ENCODE measurements at places on chromosomes 1 and 21.
A peak's percentile ranks its signal among the peaks of the same experiment; 100 is the strongest.

DNA sequence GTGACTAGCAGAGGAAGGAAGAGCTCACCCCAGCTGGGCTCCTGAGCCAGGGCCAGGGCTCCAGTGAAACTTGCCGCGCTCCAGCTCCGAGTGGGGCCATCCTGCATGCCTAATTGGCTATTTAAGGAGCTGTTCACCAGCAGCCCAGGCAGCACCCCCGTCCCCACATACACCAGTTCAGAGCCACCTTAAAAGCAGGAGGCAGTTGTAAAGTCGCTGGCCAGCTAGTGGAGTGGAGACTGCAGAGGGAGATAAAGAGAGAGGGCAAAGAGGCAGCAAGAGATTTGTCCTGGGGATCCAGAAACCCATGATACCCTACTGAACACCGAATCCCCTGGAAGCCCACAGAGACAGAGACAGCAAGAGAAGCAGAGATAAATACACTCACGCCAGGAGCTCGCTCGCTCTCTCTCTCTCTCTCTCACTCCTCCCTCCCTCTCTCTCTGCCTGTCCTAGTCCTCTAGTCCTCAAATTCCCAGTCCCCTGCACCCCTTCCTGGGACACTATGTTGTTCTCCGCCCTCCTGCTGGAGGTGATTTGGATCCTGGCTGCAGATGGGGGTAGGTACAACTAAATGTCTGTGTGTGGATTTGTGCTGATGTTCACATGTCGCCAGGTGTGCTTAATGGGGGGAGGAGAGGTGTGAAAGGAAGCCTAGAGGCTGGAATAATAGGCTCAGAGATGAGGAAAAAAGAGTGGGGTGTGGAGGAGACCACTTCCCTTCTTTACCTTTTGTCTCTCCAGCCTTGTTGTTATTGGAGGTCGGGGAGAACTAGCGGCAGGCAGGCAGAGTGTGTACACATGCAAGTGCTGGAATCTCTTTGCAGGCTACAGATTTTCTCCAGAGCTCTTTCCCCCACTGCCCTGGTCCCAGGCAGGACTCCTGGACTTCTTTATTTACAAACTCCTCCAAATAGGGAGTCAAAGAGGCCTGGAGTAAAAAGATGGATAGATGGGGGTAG is at the start of gene CA14:
Gene CA14 (plus strand): TSS at position 151 of the 962 bp plus-strand sequence. CDS start 355 bp downstream, at position 506.
- no peak for DNase-seq

GRCh38 chr1:228378873-228379460 is 27.7 kb downstream of the TRIM11 start:
- peak; percentile 18 for DNase-seq

- peak; percentile 78 for DNase-seq
These were observed 118.4 kb upstream of the L1TD1 start for GRCh38 chr1:62076286-62076685.

DNA sequence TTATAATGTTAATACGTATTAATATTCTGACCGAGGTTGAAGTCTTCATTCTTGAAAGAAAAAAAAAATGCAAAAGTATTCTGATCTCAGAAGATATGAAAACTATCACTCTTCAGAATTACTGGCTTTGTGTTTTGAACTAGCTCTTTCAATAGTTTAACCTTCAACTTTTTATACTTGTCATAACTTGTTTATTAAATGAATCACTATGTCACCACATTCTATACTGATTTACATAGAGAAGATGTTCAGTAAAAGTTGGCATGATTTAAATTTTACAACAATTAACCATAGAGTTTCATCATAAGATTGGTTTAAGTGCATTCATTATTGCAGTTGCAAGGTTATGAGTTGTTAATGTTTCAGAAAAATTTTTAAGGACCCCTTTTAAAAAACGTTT is 57.3 kb downstream of the HS2ST1 start:
- no peak for DNase-seq

GRCh38 chr1:21921100-21921875 is 15.8 kb downstream of the HSPG2 start:
- no peak for DNase-seq

DNA sequence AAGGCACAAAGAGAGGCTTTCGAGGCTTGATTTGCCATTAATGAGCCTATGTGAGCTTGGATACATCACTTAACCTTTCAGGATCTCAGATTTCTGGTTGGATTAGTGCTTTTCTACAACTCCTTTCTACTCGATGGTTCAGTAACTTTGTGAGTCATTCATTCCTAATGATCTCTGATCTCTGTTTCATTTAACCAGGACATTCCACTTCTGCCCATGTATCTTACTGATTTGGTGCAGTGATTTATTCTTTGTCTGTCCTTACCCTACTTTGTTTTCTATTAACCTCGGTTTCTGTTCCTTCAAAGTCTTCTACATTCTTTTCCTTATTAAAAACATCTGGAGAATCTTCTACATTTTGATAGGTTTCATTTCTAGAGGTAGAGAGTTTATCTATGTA is 94.6 kb upstream of the ZBTB18 start:
- DNase-seq = peak; percentile 43

DNA sequence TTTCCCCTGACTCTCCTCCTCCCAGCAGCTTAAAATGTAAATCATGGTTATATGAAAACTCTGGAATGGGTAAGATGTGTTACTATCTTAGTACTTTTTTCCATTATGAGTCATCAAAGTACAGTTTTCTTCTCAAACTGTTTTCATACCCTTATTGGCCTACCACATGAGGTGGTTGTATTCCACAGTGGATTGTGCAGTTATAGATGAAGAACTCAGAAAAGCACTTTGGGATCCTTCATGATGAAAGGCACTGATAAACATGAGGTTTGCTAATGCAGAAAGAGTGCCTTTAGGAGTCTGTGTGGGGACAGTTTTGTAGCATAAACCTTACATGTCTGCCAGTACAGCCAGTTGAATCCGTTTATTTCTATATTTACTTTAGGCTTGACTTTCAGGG is 32.0 kb upstream of the MYOCOS start:
- peak; percentile 40 for DNase-seq

- peak; percentile 14 for DNase-seq
These were observed 12.0 kb upstream of the ETV3L start for GRCh38 chr1:157111396-157112165.

GRCh38 chr1:51915951-51916350 is 37.4 kb upstream of the NRDC start:
- no peak for DNase-seq

DNA sequence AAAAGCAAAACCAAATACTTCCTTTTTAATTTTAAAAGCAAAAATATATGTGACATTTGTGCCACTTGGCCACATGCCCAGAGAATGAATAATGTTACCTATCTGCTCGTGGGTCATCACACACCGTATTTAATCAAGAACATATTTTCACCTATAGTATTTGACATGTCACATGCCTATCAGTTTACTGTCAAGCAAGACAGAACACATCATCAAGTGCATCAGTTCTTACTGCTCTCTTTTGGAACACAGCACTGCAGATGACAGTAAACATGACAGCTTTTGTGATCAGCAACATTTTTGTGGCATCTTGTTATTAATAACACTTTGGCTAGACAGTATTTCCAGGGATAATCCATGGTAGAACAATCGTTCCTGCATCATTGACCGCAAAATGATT is 134.4 kb downstream of the LRRC7 start:
- DNase-seq = no peak

GRCh38 chr1:26349188-26349876 is 4.6 kb downstream of the CRYBG2 start:
- DNase-seq = peak; percentile 46

GRCh38 chr1:55823541-55824250 is 608.5 kb upstream of the USP24 start:
- DNase-seq = peak; percentile 76

DNA sequence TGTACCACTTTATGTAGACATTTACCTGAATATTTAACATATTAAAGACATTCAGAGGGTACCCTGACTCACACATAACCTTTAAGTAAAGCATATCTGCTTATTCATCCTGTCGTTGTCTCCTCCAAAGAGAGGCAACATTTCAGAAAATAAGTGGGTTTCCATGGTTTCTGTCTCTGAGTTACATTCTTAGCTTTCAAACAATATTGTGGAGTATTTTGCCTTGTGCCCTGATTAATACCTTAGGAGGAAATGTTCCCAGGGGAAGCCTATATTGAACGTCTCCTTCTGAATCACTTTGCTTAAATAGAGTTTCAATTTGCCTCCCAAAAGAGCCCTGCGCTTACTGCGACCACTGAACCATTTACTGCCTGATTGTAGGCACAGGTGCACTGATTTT is 26.1 kb downstream of the PALMD start:
- DNase-seq = no peak

- DNase-seq = peak; percentile 60
These were observed 19.1 kb downstream of the NME7 start for GRCh38 chr1:169348383-169349036.

DNA sequence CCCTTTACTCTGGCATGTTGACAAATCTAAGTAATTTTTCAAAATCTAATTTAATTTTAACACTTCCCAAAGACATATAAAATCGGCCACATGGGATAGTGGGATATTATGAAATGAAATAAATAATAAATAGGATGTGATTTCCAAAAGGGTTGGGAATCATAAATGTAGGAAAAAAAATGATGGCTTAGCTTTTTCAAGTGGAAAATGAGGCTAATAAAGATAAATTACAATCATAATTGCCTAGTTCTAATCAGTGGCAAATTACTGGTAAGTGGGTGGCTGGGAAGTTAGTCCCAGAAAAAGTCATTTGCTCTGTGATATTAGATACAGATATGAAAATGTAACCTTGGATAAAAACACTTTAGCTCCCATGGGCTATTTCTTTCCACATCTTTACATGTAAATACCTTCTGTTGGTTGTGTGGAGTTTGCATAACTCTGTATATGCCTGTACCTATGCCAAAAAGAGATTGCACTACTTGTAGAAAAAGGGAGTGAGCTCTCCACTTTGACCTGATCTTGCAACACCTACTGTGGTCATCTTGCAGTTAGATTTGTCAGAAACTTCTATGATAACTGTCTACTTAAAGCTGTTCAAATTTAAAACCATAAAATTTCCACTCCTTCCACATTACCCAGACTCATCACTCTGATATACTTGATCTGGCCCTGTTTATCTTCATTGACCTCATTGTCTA is 284.6 kb upstream of the KAZN start:
- no peak for DNase-seq

DNA sequence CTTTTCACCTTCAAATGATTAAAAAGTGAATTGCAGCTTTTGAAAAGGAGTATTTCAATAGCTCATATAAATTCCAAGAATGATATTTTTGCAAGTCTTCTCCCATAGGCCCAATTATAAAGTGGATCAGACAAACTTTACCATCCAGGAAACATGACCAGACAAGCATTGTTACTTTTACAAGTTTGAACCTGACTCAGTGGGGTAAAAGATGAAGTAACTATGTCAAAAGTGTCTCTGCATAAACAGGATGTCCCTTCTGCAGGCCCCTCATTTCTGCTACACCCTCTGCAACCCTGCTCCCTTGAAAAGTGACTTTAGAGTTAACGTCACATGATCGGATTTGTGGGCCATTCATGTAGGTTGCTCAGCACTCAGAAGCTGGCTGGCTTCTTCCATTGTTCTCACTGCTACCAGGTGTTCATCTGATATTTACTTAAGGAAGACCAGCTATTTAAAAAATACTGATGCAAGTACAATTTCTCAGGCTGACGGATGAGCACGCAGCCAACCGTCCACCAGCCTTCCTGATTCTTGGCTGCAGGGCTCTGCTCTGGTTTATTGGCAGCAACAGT is 32.3 kb downstream of the URB1 start:
- no peak for DNase-seq

DNA sequence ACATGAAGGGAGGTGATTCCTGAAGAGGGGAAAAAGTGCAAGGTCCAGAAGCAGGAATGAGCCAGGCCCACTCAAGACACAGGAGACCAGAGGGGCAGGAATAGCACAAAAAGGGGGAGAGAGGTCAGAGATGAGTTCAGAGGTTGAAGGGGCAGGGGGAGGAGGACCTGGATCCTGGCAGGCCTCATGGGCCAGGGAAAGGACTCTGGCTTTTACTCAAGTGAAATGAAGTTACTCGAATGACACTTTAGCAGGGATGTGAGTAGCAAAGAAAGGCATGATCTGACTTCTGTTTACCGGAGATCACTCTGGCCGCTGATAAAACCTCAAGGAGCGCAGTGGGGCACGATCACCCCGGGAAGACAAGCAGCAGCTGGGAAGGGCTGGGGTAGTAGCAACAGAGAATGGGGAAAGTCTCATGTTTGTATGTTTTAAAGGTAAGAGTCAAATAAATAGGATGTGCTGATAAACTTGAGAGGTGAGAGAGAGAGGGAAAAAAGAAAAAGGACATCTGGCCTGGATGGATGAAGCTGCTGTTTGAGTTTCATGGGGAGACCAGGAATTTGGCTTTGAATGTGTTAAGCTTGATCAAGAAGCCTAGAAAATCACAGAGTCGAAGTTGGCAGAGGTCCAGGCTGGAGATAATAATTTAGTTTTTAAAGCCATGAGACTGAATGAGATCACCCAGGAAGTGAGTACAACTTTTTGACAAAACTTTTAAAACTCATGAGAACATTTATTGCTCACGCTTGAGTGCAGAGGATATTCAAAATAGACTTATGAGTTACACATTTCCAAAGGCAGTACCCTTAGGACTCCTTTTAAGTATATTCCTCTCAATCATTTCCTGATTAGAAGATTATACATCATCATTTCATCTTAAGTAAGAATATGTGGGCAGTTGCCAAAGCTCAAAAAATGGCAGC is 156.0 kb downstream of the RERE start:
- DNase-seq = peak; percentile 90

- DNase-seq = no peak
These were observed 35.9 kb upstream of the SLC45A1 start for GRCh38 chr1:8281843-8282509.

DNA sequence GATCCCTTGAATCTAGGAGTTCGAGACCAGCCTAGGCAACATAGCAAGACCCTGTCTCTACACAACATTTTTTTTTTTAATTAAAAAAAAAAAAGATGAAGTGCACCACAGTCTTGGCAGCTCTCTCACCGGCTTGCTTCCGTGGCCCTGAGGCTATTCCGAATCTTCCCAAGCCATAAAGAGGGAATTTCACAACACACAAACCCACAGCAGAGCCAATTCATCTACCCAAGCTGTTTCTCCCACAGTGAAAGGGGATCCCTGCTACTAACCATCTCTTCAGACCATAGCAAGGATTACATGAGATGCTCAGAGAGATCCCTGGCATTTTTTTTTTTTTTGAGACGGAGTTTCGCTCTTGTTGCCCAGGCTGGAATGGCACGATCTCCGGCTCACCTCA is 8.3 kb upstream of the CHD5 start:
- no peak for DNase-seq

GRCh38 chr1:78491451-78492071 is 787 bp downstream of the PTGFR start:
- DNase-seq = peak; percentile 81

DNA sequence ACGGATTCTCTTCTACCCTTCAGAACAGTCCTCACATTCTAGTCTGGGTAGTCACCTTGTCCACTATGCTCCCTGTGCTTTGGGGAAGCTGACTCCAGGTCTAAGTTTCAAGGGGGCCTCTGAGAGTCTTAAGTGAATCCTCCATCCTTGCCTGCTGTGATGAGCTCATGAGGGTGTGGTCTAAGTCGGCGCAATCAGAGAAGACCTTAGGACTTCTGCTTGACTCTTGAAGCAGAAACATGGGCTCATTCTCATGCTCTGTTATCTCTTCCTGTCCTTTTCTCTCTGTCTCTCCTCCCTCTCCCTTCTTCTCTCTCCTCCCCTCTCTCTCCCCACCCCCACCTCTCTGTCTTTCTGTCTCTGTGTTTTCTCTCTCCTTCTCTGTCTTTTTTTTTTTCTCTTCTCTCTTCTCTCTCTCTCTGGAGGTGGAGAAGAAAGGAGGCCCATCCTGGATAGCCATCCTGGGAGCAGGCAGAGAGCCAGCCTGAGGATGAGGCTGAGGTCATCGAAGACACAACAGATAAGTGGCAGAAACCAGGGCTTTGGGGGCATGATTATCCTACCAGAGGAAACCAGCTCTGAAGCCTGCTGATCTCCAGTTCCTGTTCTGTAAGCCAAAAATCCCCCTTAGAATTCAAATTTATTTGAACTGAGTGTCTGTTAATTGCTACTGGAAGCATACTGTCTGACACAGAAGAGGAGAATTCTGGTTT is 245.6 kb downstream of the SIPA1L2 start:
- DNase-seq = no peak

Data from fibroblast of skin of scalp (primary cell).